Activated CD4-positive, alpha-beta T cell treated with anti-CD3 and anti-CD28 coated beads, Interleukin-2, amount 10 ng/mL, durations not matched to agents 7 days and 5 days (primary cell): ENCODE measurements at places on chromosomes 2 and 18.
A peak's percentile ranks its signal among the peaks of the same experiment; 100 is the strongest.

DNA sequence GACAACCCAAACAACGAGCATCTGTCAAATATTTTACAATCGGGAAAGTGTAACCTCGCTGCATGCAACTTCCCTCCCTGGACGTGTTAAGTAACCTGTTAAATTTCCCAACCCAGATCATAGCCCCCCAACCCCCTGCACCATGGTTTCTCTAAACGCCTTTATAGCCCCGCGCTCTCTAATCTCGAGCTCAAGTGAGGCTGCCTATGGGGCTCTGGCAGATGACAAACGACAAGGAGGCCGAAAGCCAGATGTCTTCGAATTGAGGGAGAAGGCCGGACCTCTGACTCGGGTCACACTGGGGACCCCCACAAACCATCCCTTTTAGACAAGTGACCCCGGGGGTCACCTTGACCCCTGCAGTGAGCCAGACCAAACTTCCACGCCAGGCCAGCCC, 526 bp downstream of the COX7A2L start:
- peaks cover 45% of the 10 kb centered on the region for H3K4me1 ChIP-seq
- H3K4me3 ChIP-seq, result peak overlapping the region; percentile 80
- H3K36me3 ChIP-seq, result peaks cover 9% of the 10 kb centered on the region
- H3K27ac ChIP-seq, result peak overlapping the region; percentile 98

DNA sequence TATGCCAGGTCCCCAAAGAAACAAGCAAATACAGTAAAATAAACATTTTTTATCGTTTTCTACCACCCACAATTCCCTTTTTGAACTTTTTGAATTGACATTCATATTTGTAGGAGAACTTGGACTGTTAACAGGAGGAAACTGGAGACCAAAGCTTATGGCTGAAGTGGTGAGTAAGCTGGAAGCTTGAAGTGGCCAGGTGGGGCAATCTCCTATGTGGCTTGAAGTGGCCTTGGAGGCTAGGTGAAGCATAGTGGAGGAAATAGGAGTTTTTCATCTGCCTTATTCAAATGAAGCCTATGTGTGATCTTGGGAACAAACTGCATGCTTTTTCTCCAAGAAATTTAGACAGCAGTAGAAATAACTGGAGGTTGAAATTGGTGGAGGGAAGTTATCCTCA, 962.9 kb upstream of the FANCL start:
- H3K36me3 ChIP-seq, result no peaks in the 10 kb centered on the region
- no peak overlapping the region for H3K27ac ChIP-seq
- H3K27me3 ChIP-seq, result no peaks in the 10 kb centered on the region
- H3K4me1 ChIP-seq, result no peaks in the 10 kb centered on the region

GRCh38 chr2:177044671-177045070, 167.9 kb upstream of the HNRNPA3 start:
- no peak overlapping the region for H3K4me3 ChIP-seq
- no peak overlapping the region for H3K27ac ChIP-seq
- no peaks in the 10 kb centered on the region for H3K36me3 ChIP-seq
- peaks cover 21% of the 10 kb centered on the region for H3K27me3 ChIP-seq

DNA sequence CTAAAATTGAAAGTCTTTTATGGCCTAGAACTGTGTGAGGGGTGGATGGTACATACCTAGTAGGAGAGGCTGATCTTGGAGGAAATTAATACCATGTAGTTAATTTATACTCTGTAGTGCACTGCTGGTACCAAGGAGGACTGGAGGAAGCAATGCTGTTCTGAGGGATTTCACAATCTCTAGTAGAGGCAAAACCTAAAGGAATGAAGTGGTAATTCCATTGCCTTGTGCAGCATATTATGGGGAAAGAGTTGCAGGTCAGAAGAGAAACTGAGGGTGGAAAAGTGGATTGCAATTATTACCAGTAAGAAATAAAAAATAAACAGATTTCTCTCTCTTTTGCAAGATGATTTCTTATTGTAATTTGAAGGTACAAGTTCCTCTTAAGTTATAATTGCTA, 2.2 kb downstream of the ABI2 start:
- H3K36me3 ChIP-seq, result no peaks in the 10 kb centered on the region
- DNase-seq, result no peak
- no peak overlapping the region for H3K27ac ChIP-seq
- peak overlapping the region; percentile 82 for H3K4me3 ChIP-seq

GRCh38 chr2:157971702-157972101, 95.6 kb upstream of the ACVR1 start:
- H3K4me1 ChIP-seq, result no peaks in the 10 kb centered on the region
- no peaks in the 10 kb centered on the region for H3K36me3 ChIP-seq
- H3K4me3 ChIP-seq, result no peak overlapping the region

DNA sequence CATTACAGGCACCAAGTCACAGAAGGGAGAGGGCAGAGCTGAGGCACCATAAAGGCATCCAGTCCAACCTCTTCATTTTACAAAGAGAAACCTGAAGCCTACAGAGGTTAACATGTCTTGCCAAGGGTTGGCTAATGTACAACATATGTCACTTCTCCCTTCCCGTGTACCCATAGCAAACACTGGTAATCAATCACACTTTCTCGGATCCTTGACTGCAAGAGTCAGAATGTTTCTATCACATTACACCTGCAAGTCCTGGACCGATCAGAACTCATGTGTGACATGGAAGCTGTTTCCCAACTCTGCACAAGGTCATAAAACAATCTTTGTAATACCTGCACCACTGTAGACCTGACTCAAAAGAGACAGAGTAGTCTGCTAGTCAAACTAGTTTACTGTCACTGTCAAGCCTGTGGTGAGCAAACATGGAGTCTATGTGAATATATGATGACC, 6.0 kb downstream of the ANKRD44 start:
- no peak for DNase-seq
- H3K27ac ChIP-seq, result peak overlapping the region; percentile 92
- peaks cover 76% of the 10 kb centered on the region for H3K4me1 ChIP-seq
- peak overlapping the region; percentile 89 for H3K4me3 ChIP-seq
- peaks cover 68% of the 10 kb centered on the region for H3K36me3 ChIP-seq

DNA sequence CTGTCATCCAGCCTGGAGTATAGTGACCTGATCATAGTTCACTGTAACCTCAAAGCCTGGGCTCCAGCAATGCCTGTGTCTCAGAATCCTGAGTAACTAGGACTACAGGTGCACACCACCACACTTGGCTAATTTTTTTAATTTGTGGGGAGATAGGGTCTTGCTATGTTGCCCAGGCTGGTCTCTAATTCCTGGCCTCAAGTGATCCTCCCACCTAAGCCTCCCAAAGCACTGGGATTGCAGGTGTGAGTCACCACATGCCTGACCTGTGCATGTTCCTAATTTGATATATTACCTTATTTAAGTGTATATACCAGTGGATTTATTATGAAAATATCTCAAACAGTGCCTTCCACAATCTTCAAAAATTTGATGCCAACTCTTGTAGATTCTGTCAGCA, 123.6 kb upstream of the XIRP2 start:
- H3K4me3 ChIP-seq, result no peak overlapping the region
- no peaks in the 10 kb centered on the region for H3K4me1 ChIP-seq
- no peaks in the 10 kb centered on the region for H3K27me3 ChIP-seq
- H3K27ac ChIP-seq, result no peak overlapping the region

DNA sequence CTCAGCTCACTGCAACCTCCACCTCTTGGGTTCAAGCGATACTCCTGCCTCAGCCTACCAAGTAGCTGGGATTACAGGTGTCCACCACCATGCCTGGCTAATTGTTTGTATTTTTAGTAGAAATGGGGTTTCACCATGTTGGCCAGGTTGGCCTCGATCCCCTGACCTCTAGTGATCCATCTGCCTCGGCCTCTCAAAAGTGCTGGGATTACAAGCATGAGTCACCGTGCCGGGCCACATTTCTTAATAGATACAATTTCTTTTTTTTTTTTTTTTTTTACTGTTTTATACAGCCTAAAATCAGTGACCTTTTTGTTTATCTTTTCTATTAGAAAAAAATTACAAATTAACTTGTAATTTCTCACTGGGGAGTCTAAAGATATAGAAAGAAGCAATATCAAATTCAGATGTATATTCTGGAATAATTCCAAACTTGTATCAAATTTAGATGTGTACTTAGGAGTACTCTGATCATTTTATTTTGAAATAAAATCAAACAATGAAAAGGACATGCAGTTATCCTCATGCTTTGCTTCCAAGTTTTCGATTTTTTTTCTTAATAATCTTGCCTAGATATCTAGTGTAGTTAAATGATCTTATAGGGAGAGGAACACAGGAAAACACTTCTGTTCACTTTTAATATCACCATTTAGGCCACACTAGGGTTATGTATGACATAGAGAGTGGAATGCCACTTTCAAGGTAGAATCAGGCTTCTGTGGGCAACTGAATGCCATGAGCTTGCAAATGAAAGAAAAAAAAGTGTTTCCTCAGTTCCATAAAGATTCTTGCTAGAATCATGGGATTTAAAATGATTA, 1089.3 kb downstream of the SUCLG1 start:
- H3K4me1 ChIP-seq, result no peaks in the 10 kb centered on the region
- no peak overlapping the region for H3K27ac ChIP-seq
- no peaks in the 10 kb centered on the region for H3K27me3 ChIP-seq
- no peaks in the 10 kb centered on the region for H3K36me3 ChIP-seq

DNA sequence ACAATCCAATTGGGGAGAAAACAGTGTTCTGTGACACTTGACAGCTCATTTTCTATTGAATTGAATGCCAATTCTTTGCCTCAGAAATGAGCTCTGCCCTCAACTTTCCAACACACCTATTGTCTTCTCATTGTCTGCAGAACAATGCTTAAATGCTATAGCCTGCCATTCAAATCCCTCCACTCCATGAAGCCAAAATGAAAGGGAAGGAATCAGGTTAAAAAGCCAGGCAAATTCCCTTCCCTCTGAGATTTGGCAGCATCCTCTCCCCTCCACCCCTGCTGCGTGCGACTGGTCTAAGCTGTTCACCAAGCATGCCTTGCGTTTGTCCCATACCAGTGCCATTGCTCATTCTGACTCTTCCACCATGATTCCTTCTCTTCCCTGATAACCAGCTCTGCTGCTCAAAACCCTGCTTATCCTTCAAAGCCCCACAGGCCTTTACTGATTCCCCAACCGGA, 32.4 kb upstream of the TMEM131 start:
- no peaks in the 10 kb centered on the region for H3K36me3 ChIP-seq
- peaks cover 6% of the 10 kb centered on the region for H3K27me3 ChIP-seq
- peak overlapping the region; percentile 3 for H3K27ac ChIP-seq
- no peak overlapping the region for H3K4me3 ChIP-seq

GRCh38 chr2:120825370-120826259, 89.9 kb downstream of the GLI2 start:
- no peak overlapping the region for H3K27ac ChIP-seq
- H3K36me3 ChIP-seq, result no peaks in the 10 kb centered on the region
- no peak for DNase-seq
- no peaks in the 10 kb centered on the region for H3K4me1 ChIP-seq
- no peaks in the 10 kb centered on the region for H3K27me3 ChIP-seq
- no peak overlapping the region for H3K4me3 ChIP-seq

DNA sequence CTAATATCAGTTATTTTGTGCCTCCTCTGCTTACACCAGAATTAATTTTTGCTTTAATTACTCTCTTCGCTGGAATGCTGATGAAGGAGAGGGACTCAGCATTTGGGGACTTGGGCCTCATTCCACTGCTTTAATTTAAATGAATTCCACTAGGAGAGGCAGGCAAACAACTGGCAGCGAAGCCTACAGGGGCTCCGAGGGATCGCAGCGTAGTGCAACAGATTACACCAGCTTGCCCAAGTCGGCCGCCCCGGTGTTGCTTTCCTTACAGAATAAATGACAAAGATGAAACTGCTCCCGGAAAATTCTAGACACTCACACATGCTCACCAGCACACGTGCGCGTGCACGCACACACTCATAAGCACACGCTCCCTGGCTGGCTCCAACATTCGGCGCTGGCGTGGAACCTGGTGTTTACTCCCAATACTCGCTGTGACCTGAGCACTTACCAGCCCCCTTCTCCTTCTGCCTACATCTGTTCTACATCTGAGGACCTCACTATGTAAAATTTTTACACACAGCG, 175.4 kb downstream of the ZNF521 start:
- H3K4me3 ChIP-seq, result no peak overlapping the region
- H3K27ac ChIP-seq, result no peak overlapping the region
- no peaks in the 10 kb centered on the region for H3K27me3 ChIP-seq
- H3K36me3 ChIP-seq, result no peaks in the 10 kb centered on the region

GRCh38 chr2:189549449-189549832, 31.1 kb downstream of the SLC40A1 start:
- no peaks in the 10 kb centered on the region for H3K4me1 ChIP-seq
- no peaks in the 10 kb centered on the region for H3K27me3 ChIP-seq
- H3K36me3 ChIP-seq, result no peaks in the 10 kb centered on the region
- DNase-seq, result no peak

GRCh38 chr2:132715386-132716351, 45.7 kb upstream of the LYPD1 start:
- H3K27me3 ChIP-seq, result no peaks in the 10 kb centered on the region

DNA sequence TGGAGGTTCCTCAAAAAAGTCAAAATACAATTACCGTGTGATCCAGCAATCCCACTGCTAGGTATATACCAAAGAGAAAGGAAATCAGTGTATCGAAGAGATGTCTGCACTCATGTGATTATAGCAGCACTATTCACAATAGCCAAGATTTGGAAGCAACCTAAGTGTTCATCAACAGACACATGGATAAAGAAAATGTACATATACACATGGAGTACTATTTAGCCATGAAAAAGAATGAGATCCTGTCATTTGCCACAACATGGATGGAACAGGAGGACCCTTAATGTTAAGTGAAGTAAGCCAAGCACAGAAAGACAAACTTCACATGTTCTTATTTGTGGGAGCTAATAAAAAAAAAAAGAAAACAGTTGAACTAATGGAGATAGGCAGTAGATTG, 78.7 kb downstream of the DGKD start:
- H3K4me1 ChIP-seq, result peaks cover 33% of the 10 kb centered on the region
- no peak for DNase-seq
- peaks cover 52% of the 10 kb centered on the region for H3K36me3 ChIP-seq

GRCh38 chr18:35106013-35106844, 65.0 kb downstream of the MAPRE2 start:
- no peaks in the 10 kb centered on the region for H3K27me3 ChIP-seq
- H3K4me1 ChIP-seq, result peaks cover 7% of the 10 kb centered on the region
- no peak overlapping the region for H3K4me3 ChIP-seq
- no peak overlapping the region for H3K27ac ChIP-seq
- H3K36me3 ChIP-seq, result peaks cover 38% of the 10 kb centered on the region

- no peaks in the 10 kb centered on the region for H3K36me3 ChIP-seq
- H3K27ac ChIP-seq, result no peak overlapping the region
- H3K4me3 ChIP-seq, result no peak overlapping the region
- no peaks in the 10 kb centered on the region for H3K27me3 ChIP-seq
- no peak for DNase-seq
- no peaks in the 10 kb centered on the region for H3K4me1 ChIP-seq
Observed at GRCh38 chr2:211944572-211944971, 594.0 kb downstream of the ERBB4 start.

GRCh38 chr2:235766278-235766677, 272.4 kb downstream of the AGAP1 start:
- no peaks in the 10 kb centered on the region for H3K4me1 ChIP-seq
- no peaks in the 10 kb centered on the region for H3K27me3 ChIP-seq
